RCC 7860 (cell line): ENCODE measurements at places on chromosomes 12 and 14.

- DNase-seq = no peak
These were observed 203.1 kb downstream of the KIF21A start for GRCh38 chr12:39239490-39240486.

GRCh38 chr12:95944108-95944704, 1.1 kb downstream of the AMDHD1 start:
- DNase-seq = no peak

GRCh38 chr14:105486974-105487448, 325 bp downstream of the CRIP1 start:
- no peak for DNase-seq

GRCh38 chr14:74133833-74134481, 49.2 kb downstream of the LIN52 start:
- DNase-seq = no peak

GRCh38 chr14:35213143-35213788, 78.9 kb upstream of the PSMA6 start:
- DNase-seq = no peak

GRCh38 chr12:124742678-124743077, 121.0 kb downstream of the SCARB1 start:
- DNase-seq = no peak

DNA sequence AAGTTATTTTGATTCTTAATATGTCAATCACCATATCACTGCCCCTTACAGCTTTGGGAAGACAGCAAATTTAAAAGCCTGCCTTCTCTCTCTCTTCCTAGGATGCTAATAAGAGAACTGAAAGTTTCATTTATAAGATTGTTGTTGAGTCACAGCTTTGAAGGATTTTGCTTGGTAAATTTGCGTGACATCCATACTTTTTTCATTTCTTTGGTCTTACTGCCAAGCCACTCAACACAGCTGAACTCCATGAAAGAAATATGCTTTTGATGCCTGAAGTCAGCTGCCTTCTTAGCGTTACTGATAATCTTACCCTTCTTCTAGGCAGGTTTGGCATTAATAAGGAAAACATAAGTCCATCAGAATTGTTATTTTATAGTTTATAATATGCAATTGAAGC, 155.0 kb downstream of the CRADD start:
- no peak for DNase-seq

- no peak for DNase-seq
These were observed 6.6 kb downstream of the KRT6A start for GRCh38 chr12:52486166-52487105.

DNA sequence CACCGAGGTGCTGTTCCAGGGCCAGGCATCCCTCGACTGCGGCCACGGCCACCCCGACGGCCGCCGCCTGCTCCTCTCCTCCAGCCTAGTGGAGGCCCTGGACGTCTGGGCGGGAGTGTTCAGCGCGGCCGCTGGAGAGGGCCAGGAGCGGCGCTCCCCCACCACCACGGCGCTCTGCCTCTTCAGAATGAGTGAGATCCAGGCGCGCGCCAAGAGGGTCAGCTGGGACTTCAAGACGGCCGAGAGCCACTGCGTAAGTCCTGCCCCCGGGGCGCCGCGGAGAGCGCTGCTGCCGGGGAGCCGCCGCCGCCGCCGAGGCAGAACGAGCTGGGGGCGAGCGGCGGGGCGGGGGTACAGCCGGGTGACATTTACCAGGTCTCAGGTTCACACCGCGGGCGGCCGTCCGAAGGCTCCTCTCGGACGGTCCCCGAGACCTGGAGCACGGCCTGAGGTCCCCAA, 1.4 kb downstream of the PLXNC1 start:
- no peak for DNase-seq

DNA sequence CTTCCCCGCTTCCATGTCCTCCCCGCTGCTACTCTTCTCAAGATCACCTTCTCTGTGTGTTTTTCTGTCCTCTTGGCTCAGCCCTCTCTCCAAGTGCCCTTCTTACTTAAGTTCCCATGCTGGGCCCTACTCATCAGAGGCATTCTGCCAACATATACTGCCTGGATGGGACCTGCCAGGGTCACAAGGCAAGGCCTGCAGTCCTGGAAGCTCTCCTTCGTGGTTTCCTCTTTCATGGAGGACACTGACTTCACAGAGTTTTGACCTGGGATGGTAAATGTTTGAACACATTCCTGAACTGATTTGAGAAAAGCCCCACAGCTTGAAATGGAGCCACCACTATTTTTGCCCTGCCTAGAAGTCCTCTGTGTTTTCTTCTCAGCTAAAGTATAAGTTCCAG, 140.9 kb downstream of the TMEM30B start:
- DNase-seq = no peak

- no peak for DNase-seq
These were observed 403.1 kb downstream of the C12orf75 start for GRCh38 chr12:105733579-105733978.

- peak; percentile 8 for DNase-seq
These were observed 601 bp downstream of the ZNF839 start for GRCh38 chr14:102320033-102320660.

DNA sequence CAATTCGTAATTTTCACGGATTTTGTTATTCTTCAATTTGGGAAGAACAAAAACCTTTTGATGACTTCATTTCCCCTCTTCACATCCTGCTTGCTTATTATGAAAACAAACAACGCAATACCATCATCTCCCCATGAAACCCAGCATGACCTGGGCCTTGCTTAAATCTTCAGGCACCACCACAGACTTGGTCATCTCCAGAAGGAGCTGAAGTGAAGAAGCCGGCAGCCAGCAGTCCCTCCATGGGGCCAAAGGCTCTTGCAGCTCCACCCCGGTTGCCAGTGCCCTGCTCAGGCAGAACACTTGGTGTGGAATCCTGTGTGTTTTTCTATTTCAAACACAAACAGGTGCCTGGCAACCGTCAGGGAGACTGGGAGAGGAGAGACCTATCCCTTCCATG, 982.9 kb upstream of the TMEM132C start:
- no peak for DNase-seq

- no peak for DNase-seq
These were observed 17.9 kb upstream of the RAB3IP start for GRCh38 chr12:69720750-69721149.

DNA sequence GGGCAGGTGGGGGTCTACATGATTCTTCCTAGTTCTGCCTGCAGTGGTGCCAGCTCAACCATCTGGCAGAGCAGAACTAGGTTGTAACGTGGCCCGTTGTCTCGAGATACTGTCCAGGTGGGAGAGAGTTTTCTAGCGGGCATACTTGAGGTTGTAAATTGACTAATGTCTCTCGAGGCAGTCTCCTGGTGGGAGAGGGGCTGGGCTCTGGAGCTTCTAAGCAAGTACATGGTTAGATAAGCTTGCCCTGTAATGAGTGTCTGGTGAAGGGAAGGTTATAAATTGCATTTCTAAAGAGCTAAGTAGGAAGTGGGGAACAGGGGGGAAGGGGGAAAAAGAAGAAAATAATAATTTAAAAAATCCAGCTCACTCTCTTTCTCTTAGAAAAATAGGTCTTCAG, 18.1 kb downstream of the BDKRB1 start:
- DNase-seq = no peak

GRCh38 chr12:72511498-72511897, 239.3 kb downstream of the TRHDE start:
- DNase-seq = no peak

DNA sequence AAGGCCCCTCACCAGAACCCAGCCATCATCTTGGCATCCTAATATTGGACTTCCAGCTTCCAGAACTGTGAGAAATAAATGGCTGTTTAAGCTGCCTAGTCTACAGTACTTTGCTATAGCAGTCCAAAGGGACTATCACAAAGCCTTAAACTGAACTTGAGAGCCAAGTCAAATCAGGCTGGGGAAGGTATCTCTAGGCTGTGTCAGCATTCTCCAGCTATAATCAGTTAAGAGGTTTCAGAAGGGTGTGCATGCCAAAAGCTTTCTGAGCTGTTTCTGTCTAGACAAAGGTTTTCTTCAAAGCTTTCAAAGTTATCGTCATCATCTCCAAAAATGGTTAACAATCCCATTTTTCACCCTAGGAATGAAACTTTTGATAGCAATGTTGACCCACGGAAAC, 7.6 kb downstream of the ASCL4 start:
- no peak for DNase-seq

GRCh38 chr12:7221486-7221885, 32.0 kb downstream of the PEX5 start:
- DNase-seq = no peak

- DNase-seq = no peak
These were observed 183.8 kb downstream of the TBX5 start for GRCh38 chr12:114221957-114222630.

- DNase-seq = no peak
These were observed 89.2 kb downstream of the KCNK10 start for GRCh38 chr14:88233915-88234314.

DNA sequence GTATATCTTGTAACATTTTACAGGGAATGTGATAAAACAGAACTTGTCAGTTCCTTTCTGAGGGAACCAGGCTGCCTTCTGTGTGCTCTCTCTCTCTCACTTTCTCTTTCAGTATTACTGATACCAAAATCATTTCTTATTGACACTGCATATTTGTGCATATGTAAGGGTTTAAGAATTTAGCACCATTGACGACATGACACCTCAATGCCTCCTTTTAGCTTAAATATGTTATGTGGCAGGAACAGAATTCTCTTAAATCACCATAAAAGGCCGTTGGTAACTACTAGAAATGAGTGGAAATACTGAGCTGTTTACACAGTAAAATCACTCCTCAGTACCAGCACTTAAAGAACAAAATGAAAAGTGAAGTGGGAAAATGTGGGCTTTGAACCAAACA, 457.7 kb upstream of the SYT1 start:
- peak; percentile 5 for DNase-seq

DNA sequence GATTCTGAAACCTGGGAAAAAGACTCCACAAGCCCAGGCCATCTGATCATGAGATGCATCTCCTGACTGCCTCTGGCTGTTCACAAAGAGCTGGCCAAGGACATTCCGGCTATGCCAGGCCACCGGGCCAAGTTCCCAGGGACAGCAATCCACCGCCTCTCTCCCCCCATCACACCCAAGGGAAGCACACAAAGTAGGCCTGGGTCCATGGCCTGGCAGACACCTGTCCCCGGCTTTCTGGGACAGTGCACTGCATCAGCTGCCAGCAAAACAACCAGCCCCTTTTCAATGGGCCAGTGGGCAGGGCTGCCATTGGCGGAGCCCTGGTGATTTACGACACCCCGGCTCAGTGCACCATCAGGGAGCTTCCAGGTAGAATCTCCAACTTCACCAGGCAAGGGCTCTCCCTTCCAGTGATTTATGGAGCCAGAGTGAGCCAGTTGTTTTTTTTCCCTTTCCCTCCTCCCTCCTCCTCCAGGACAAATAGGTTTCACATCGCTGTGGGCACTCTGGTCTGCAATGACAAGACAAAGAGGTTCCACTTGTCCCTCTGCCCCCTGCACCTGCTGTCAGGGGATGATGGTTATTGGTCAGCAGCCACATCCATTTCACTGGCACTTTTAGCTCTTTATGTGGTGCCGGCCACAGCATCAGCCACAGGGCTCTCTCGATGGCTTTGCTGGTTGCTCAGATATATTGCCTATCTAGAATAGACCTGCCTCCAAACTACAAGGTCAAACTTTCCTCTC, 149.6 kb downstream of the SLC38A6 start:
- DNase-seq = no peak

DNA sequence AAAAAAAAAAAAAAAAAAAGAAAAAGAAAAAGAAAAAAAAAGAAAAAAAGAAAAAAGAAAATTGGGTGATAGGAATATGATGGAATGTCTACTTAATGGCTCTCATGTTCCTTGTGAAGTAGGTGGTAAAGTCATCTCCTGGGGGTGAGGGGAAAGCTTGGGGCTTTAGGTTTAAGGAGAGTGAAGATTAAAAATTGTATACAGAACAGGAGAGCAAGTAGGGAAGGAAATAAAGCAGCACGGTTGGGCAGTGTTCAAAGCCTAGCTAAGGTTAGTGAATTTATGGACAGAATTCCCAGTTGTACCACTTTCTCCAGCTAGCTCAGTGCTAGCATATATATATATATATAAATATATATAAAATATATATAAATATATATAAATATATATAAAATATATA, 40.0 kb upstream of the SLC2A13 start:
- DNase-seq = no peak

GRCh38 chr12:47807338-47807737, 12.4 kb downstream of the HDAC7 start:
- DNase-seq = no peak

GRCh38 chr12:101407049-101407435, 530 bp downstream of the ARL1 start:
- DNase-seq = no peak

GRCh38 chr12:108313606-108314351, 25.3 kb downstream of the CMKLR1 start:
- no peak for DNase-seq

DNA sequence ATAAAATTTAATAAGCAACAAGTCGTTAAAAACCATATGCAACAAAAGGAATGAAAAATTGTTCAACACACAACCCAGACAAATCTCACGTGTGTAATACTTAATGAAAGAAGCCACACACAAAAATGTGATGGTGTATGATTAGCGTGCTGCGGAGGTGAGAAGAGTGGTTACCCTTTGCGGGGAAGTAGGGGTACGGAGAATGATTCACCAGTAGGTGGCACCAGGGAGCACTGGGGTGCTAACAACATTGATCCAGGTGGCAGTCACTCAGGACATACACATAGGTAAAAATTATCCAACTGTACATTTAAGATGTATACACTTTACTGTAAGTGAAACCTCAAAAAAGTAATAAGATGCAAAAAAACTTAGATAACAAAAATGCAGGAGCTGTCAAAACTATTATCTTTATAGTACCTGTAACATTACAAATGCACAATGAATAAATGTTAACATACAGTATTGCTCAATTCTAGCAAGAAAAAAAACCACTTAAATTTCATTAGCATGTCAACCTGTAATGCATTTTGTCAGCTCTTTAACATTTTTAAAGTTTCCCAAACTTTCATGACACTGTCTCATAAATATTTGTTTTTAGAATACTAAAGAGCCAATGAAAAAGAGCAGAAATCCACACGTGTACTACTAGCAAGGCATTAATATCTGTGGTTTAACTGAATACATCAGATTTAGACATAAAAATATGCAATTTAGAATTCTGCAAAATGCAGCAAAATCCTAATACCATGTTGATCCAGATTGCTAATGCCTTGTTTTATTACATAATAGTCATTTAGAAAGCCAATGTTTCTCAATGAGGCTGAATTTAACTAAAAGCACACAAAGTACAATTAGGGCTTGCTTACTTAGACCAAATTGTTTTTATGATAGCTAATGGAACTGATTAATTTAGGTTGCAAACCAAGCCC, 46.7 kb downstream of the TMCC3 start:
- no peak for DNase-seq

DNA sequence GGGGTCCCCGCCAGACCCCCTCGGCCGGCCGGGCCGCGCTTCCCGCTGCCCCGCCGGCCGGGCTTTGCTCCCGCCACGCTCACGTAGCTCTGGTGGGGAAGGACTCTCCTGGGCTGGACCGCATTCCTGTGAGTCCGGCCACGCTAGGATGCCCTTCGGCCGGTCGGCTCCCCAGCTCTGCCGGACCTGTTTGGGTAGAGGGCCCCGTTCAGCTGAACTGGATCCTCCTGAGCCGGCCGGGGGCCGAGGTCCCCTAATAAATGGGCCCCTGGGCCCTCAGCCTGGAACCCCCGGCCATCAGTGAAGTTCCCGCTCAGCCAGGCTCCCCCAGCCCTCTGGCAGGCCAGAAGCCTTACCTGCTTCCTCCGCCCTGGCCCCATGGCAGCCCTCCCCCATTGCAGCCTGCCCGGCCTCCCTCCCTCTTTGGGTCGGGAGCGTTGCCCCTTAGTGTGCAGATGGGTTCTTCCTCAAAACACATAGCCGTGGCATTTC, 593 bp downstream of the UNC119B start:
- DNase-seq = no peak
